ENCODE measurements at places on chromosomes 1 and 21. TPM values are rescaled to one million over a fixed set of nuclear protein-coding genes. Genes with fewer than 3 reads are reported as not detected.

GAS5 gene
- 565 TPM for polyA plus RNA-seq

MAEL gene
- polyA plus RNA-seq, result 0.99 TPM

SELENON gene
- 58.5 TPM for polyA plus RNA-seq

GRCh38 chr1:42423681-42424080 is 32.1 kb downstream of the ZMYND12 start:
- no peak for DNase-seq

DNA sequence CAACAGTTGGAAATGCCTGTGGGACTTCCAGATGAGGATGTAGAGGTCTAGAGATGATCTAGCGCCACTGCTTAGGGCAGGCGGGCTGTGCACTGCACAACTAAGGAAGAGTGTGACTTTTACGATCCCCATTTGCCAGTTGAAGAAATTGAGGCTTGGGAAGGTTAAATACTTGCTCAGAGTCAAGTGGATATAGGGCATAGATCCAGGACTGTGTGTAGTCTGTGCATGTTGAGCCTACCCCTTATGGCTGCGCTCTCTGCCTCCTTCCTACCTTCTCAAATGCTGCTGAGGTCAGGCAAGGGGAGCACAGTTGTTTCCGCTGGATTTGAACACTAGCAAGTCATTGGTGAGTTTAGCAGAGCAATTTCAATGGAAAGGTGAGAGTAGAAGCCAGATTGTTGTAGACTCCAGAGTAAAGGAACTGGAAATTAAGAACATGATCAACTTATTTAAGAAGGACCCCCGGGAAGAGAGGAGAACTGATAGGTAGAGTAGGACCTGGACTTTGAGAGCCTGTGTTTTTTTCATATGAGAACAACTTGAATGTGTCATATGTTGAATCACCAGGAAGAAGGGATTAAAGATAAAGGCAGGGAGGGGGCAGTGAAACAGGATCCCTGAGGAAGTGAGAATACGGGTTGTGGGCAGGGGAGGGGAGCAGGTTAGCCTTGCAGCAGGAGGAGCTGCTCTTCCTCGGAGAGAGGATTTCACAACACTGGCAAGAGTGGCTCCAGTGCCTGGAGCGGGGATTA is 2.7 kb downstream of the CAPN2 start:
- no peak for DNase-seq

DNA sequence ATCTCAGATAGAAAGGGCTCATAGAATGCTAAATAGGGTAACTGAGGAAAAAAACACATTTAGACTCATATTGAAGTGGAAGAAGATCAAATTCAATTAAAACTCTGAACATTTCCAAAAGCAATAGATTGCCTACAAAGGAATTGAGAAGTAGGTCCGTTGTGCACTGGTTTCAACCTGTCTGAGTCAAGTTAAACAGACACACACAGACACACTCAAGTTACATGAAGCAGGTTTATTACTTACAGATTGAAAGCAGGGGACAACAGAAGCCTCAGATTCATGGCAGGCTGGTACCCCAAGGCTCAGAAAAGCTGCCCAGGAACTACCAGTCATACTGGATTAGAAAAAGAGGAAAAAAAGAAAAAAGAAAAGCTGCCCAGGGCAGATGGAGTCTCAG is 20.7 kb upstream of the S100A2 start:
- DNase-seq, result no peak

DNA sequence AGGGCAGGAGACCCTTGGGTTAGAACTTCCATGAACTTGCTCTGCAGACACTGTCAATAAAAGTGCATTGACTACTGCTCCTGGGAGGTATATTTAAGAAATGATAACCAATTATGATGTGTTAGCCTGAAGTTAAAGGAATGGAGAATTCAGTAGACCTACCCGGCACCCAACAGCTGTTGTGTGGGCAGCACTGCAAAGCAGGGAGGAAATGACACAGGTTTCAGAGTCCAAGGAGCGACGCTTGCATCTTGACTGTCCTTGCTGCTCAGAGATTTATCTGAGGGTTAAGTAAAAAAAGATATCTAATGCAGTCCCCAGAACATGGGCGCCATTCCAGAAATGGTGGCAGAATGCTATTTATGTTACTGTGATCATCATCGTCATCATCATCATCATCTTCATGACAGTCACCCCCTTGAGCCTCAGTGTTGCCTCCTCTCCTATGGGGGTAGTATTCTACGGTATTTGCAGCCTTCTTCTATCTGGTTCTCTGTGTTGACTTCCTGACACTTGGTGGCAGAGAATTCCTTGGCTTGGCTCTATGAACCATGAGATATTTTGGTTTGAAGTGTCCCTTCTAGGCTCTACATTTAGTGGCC is 225.9 kb downstream of the KAZN start:
- no peak for DNase-seq

Data from hindlimb muscle (tissue), 1 donor.